ENCODE measurements at places on chromosomes 7 and 10.
A peak's percentile ranks its signal among the peaks of the same experiment; 100 is the strongest.

GRCh38 chr10:133128126-133129070 is 31.6 kb upstream of the KNDC1 start:
- DNase-seq, result peak; percentile 11

DNA sequence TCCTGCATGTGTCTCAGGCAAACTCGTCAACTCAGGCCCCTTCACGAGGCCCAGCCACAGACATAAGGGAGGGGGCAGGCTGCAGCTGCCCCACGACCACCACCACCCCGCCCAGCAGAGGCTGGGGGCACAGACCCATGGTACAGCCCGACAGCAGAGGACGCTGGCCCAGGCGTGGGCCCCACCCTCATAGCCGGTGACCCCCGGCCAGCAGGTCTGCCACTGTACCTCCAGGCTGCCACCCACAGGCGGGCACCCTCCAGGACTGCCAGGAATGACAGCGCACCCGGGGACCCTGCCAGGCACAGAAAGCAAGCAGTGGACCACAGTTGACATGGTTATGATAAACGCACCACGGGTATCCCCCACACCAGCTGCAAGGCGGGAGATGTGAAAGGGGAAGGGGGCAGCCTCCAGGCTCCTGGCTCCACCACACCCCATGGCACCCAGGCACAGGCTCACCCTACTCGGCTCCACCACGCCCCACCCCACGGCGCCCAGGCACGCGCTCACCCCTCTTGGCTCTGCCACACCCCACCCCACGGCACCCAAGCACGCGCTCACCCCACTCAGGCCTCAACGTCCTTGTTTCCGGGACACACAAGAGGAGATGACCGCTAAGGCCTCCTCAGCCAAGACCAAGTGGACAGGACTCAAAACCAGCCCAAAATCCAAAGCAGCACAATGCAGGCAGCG is 135.9 kb downstream of the MAD1L1 start:
- DNase-seq, result no peak

- DNase-seq, result no peak
Observed at GRCh38 chr10:34689053-34689452, 126.0 kb downstream of the PARD3 start.

- DNase-seq, result peak; percentile 68
Observed at GRCh38 chr7:106056513-106057203, 55.5 kb downstream of the SYPL1 start.

GRCh38 chr10:75099952-75100763 is 11.3 kb upstream of the SAMD8 start:
- DNase-seq, result peak; percentile 85

- DNase-seq, result no peak
Observed at GRCh38 chr7:7565746-7566650, 686 bp upstream of the MIOS start.

- DNase-seq, result no peak
Observed at GRCh38 chr7:124085179-124085578, 52.3 kb upstream of the TMEM229A start.

DNA sequence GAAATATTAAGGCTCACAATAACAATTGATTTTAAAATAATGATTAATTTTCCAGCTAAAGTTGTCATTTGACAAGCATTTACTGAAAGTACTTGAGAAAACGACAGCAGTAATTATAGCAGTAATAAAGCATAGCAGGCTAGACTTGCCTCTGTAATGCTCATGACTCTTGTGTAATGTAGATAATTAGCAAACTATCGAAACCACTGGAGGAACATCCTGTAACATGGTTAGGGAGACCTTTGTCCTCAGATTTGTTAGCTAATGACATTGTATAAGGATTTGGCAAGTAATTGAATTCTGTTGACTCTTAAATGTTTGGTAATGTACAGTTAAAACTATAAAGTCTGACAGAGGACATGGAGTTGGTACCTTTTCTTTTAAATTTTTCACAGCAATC is 24.8 kb downstream of the ARL4A start:
- no peak for DNase-seq

DNA sequence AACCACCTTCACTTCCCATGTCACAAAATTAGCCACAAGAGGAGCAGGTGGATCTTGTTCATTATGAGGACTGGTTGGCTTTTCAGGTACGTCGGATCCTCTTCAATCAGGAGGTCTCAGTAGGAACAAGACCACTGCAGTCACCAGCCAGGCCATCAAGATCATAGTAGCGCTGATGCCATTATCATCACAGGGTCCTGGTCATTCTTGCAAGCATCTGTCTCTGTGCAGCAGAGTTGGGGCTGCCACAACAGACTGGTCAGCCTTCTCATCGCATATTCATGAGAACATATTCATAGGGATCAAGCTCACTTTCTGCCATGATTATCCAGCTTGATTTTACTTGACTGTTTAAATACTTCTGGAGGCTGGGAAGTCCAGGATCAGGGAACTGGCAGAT is 67.1 kb downstream of the ADCYAP1R1 start:
- DNase-seq, result no peak

DNA sequence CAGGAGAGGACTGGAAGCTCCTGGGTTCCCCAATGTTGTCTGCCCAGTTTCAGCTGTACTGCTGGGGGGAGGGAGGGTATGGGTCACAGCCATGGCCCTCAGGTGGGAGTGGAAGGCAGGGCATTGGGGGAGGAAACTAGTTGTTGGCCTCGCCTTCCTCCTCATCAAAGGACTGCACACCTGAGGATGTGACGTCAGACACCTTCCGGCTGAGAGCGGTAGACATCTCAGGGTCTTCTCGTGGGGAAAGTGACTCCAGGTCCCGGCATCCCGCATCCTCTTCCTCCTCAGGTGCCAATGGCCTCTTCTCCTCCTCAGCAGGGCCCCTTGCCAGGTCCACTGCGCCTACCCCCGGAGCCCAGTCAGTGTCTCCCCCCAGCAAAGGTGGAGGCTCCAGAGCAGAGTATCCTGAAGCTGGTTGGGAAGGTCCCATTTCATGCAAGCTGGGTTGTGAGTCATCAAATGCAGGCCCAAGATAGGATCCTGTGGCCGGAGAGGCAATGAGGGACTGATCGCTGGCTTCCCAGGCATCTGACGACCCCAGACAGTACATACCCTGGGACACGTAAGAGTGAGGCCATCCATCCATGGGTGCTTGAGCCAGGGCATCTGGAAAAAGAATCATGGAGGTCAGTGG is 6.0 kb downstream of the FAM131B start:
- no peak for DNase-seq

DNA sequence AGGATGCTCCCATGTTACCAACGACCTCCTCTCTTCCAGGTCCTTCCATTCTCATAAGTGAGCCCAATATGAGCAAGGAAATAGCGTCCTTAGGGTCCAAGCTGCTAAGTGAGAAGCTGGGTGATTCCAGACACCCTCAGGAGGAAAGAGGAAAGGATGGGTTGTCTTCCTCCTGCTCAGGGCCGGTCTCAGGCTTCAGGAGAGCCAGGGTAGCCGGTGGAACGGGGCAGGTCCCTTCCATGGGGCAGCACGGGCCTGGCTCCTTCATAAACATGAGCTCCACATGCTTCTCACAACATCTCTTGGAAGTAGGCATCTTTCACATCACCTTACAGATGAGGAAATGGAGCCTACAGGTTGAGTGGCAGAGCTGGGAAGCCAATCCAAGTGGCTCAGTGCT is 12.7 kb downstream of the SLIT1 start:
- DNase-seq, result no peak

- no peak for DNase-seq
Observed at GRCh38 chr10:51700228-51700817, 928 bp upstream of the CSTF2T start.

GRCh38 chr10:77116904-77117303 is 520.7 kb downstream of the KCNMA1 start:
- DNase-seq, result no peak

DNA sequence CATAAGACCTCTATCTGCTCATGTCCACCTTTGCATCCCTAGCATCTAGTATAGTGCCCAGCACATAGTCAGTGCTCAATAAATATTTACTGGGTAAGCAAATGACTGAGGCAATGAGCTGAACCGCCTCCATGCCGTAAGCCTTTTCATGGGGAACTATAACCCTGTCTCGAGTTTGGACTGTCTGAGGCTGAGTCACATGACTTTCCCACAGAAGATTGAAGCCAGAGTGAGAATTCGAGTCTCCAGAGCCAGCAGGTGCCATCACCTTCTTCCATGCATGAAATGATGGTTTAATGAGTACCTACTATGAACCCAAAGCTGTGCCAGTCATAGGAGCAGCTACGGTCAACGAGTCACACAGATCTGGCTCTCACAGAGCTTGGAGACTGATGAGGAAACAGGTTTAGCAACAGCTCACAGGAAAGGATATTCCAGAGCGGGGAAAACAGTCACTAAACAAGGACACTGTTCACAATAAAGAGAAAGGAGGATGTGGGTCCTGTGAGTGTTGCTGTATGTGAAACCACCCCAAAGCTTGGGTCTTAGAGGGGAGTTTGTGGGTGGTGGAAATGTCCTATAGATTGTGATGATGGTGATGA is 75.2 kb downstream of the TEX36 start:
- no peak for DNase-seq

GRCh38 chr10:69718951-69719350 is 82.8 kb upstream of the COL13A1 start:
- no peak for DNase-seq

DNA sequence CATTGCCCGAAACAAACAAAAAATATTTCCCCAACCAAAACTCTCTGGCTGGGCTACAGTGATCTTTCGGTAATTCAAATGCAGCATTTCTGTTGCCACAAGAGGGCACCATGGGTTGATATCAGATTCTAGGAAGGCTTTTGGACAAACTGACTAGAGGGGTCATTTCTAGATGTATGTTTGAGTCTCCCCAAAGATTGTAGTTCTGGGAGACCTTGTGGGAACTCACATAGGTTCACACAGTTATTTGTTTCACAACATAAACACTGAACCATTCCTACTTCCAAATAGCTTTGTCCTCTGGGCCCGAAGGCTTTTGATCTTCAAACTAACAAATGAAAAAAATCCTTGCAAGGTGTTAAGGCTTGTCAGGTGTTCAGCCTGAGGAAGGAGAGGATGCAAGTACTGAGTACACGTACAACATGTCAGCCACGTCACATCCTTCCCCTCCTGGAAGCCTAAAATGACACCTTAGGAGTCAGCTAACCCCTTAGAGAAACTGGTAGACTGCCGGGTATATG is 37.0 kb upstream of the IL15RA start:
- peak; percentile 65 for DNase-seq

DNA sequence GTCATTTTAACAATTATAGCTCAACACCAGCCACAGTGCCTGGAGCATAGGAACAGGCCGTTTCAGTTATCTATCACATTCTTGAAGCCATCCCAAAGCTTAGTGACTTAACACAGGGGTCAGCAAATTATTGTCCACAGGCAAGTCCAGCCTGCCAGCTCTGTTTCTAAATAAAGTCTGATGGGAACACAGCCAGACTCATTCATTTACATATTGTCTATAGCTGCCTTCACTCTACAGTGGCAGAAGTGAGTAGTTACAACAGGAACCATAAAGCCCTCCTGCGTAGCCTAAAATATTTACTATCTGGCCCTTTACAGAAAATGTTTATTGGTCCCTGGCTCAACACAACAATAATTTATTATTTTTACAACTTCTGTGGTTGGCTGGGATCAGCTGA is 407.5 kb upstream of the AUTS2 start:
- DNase-seq, result no peak

DNA sequence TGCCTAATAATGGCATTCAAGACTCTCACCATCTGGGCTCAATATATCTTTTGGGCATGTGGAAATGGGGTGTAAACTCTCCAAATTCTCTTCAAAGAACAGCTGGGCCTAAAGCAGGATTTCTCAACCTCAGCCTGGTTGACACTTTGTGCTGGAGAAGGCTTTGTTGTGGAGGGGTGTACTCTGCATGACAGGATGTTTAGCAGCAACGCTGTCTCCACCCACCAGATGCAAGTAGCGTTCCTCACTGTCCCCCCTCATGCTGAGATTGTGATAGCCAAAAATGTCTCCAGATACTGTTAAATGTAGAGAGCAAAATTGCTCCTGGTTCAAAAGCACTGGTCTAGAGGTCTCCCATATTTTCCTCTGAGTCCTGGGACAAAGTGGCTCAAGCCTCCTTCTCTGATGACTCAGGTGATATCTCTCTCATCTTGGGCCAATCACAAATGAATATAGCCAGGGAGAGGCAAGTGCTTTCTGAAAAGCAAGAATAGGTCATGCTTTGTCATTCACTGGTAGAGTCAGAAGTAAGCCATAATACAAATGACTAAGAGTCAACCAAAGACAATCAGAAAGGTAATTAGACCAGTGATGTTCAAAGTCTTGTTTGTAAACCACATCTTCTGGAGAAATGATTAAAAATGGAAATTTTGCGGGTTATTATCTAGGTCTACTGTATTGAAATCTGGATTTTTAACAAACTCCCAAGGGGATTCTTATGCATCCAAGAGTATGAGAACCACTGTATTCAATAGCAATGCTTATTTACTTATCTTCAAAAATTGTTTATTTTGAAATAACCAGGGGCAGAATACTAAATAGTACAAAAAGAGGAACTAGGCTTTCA is 330.8 kb downstream of the PTEN start:
- DNase-seq, result peak; percentile 26

- DNase-seq, result no peak
Observed at GRCh38 chr7:125383324-125383723, 453.7 kb upstream of the POT1 start.

DNA sequence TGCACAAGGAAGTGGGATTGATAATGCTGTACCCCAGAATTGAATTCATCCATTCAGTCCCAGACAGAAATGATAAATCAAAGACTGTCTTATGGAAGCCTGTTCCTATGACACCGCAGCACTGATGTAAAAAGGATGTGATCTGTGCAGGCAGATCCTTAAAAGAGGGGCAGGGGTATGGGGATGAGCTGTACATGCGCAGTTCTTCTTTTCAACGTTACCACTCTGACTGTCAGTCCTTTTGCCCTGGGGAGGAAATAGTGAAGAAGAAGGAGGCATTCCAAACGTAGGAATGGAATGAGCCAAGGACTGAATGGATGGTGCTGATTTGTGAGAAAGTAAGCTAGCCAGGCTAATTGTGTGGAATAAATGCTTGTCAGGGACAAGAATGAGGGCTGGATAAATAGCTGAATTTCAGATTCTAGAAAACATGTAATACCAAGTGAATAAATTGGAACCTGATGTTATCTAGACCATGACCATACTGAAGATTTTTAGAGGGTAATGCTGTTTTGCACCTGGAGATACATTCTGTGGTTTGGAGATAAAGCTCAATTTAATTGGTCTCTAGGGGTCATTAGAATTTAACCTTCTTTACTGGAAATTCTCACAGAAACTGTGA is 509.3 kb downstream of the SORCS3 start:
- DNase-seq, result no peak

DNA sequence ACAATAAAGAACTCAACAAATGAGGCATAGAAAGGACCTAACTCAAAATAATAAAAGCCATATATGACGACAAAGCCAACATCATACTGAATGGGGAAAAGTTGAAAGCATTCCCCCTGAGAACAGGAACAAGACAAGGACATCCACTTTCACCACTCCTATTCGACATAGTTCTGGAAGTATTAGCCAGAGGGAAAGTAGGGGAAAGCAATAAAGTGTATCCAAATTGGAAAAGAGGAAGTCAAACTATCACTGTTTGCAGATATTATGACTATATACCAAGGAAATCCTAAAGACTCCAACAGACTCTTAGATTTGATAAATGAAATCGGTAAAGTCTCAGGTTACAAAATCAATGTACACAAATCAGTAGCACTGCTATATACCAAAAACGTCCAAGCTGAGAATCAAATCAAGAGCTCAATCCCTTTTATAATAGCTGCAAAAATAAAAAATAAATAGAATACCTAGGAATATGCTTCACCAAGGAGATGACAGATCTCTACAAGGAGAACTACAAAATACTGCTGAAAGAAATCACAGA is 4.8 kb downstream of the ANXA7 start:
- DNase-seq, result no peak
